Central memory CD8-positive, alpha-beta T cell (primary cell): ENCODE measurements at places on chromosomes 2 and 18.

GRCh38 chr2:46150445-46150955 is 146.7 kb upstream of the EPAS1 start:
- H3K4me1 ChIP-seq = peaks cover 5% of the 10 kb centered on the region
- peaks cover 5% of the 10 kb centered on the region for H3K36me3 ChIP-seq
- H3K4me3 ChIP-seq = no peak overlapping the region
- DNase-seq = no peak
- H3K27me3 ChIP-seq = no peaks in the 10 kb centered on the region

DNA sequence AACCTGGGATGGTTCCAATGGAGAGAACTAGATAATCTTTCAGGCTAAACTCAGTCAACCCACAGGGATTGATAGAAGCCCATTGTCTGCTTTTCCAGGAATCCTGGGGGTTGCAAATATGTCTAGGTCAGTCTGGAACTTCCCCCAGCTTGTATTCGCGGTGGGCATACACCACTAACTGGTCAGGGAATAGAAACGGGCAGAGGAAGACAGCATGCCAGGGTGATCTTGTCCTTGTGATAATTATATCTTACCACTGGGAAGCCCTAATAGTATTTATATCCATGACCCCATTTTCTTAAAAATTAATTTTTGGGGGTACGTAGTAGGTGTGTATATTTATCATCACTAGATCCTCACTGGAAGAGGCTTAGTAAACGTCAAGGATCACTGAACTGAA is 101.9 kb downstream of the SETBP1 start:
- H3K4me3 ChIP-seq = no peak overlapping the region
- no peaks in the 10 kb centered on the region for H3K36me3 ChIP-seq
- DNase-seq = no peak
- no peaks in the 10 kb centered on the region for H3K27me3 ChIP-seq

DNA sequence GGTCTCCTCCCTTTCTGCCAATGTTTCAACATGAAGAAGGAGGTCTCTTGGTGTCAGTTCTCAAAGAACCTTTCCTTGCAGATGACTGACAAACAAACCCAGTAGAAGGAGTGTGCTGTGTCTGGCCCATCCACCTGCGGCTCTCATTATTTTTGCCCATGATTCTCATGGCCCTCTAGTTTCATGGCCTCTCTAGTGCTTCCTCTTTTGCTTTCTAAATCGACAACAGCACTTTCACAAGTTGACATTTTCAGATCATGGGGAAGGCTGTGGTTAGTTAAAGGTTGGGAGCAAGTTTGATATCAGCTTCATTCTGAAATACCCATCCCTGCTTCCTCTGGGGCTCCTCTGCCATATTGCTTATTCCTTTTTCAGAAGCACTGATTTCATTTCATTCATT is 805.2 kb downstream of the SLC4A3 start:
- no peak overlapping the region for H3K4me3 ChIP-seq
- no peaks in the 10 kb centered on the region for H3K27me3 ChIP-seq
- H3K27ac ChIP-seq = no peak overlapping the region
- H3K4me1 ChIP-seq = no peaks in the 10 kb centered on the region
- H3K36me3 ChIP-seq = no peaks in the 10 kb centered on the region

GRCh38 chr2:33129263-33130053 is 182.7 kb downstream of the LTBP1 start:
- DNase-seq = no peak
- H3K27me3 ChIP-seq = peaks cover 25% of the 10 kb centered on the region
- no peaks in the 10 kb centered on the region for H3K36me3 ChIP-seq
- H3K4me3 ChIP-seq = no peak overlapping the region
- H3K27ac ChIP-seq = no peak overlapping the region

DNA sequence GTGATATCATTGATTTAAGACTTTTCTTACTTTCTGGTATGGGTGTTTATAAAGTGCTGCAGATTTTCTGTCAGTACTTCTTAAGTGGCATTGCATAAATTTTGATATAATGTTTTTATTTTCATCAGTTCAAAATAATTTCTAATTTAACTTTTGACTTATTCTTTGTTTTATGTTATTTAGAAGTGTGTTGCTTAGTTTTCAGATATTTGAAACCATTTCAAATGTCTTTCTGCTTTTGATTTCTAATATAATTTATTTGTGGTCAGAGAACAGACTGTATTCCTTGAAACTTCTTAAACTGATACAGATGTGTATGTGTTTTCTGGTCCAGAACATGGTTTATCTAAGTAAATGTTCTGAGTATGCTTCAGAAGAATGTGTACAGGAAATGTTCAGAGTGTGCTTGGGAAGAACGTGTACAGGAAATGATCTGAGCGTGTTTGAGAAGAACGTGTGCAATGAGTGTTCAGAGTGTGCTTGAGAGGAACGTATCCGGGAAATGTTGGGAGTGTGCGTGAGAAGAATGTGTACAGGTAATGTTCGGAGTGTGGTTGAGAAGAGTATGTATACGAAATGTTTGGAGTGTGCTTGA is 265.7 kb upstream of the HS6ST1 start:
- DNase-seq = no peak
- H3K36me3 ChIP-seq = peaks cover 1% of the 10 kb centered on the region
- H3K27ac ChIP-seq = no peak overlapping the region
- no peaks in the 10 kb centered on the region for H3K4me1 ChIP-seq
- peaks cover 8% of the 10 kb centered on the region for H3K27me3 ChIP-seq

- no peak for DNase-seq
- H3K4me3 ChIP-seq = no peak overlapping the region
- H3K4me1 ChIP-seq = no peaks in the 10 kb centered on the region
- peaks cover 30% of the 10 kb centered on the region for H3K27me3 ChIP-seq
Observed at GRCh38 chr2:223578846-223579245, 23.3 kb downstream of the SCG2 start.

DNA sequence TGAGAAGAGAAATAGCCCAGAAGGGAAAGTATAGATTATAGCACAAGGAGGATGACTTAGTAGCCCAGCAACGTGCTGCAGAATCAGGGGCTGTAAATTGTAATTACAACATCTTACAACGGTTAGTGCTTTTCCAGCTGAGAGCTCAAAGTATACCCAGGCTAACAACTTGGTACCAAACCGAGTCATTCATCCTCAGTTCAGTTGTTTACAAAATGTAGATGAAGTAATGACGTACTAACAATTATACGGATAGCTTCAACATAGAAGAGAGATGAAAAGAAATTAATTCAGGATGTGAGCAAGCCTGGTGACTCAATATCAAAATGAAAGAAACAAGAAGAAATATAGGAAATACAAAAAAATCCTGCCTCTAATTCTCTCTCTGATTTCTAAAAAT is 99.2 kb downstream of the DYNAP start:
- DNase-seq = no peak
- peaks cover under 1% of the 10 kb centered on the region for H3K27me3 ChIP-seq
- no peaks in the 10 kb centered on the region for H3K36me3 ChIP-seq
- no peaks in the 10 kb centered on the region for H3K4me1 ChIP-seq
- no peak overlapping the region for H3K27ac ChIP-seq
- H3K4me3 ChIP-seq = no peak overlapping the region

DNA sequence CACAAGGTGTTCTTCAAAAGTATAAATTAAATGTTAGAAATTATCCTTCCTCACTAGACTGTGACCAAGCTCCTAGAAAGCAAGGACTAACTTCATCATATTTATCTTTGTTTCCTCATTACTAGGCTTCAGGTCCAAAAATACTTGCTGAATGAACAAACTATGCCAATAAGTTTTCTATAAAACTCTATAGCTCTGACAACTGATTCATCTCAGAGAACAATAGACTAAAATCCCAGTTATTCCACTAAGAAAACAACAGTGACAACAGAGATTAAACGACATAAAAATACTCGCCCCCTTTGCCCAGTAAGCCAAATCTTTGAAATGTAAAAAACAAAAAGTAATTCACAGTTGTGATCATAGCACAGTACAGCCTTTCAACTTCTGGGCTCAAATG is 13.6 kb downstream of the TLK1 start:
- peak overlapping the region; percentile 66 for H3K27ac ChIP-seq

DNA sequence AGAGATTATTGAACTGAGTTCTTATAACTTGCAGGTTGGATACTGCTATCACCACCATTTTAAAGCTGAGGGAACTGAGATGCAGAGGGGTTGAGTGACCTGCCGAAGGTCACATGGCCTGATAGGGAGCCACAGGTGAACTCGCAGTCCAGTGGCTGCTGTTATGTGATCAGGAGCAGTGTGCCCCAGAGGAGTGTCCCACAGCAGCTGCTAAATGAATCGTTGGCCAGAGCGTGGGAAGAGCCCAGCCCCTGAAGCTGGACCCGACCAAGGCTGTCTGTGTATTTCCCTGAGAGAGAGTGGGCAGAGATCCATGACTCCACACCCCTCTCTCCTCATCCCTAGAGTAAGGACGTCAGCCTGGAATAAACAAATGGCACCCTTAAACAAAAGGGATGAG is 26.7 kb upstream of the PRLH start:
- no peak overlapping the region for H3K27ac ChIP-seq
- peaks cover 58% of the 10 kb centered on the region for H3K27me3 ChIP-seq
- H3K4me1 ChIP-seq = no peaks in the 10 kb centered on the region
- no peaks in the 10 kb centered on the region for H3K36me3 ChIP-seq

DNA sequence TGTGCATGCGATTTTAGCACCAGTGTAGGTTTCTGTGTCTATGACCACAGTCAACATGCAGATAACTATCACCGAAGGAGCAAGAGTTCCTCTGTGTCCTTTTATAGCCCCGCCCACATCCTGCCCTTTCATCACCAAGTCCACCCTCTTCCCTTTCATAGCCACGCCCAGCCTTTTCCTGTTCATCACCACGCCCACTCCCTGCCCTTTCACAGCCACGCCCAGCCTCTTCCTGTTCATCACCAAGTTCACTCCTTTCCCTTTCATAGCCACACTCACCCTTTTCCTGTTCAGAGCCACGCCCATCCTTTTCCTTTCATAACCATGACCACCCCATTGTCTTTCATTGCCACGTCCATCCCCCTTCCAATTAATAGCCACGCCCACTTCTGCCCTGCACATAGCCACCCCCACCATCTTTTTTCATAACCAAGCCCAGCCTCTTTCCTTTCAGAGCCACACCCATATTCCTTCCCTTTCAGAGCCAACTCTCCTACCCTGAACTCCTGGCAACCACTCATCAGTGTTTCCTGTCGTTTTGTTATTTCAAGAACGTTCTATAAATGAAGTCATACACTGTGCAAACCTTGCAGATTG is 273.9 kb downstream of the MYT1L start:
- H3K4me3 ChIP-seq = peak overlapping the region; percentile 2
- no peak overlapping the region for H3K27ac ChIP-seq
- H3K27me3 ChIP-seq = no peaks in the 10 kb centered on the region
- DNase-seq = peak; percentile 20

GRCh38 chr2:20933714-20934113 is 110.2 kb downstream of the APOB start:
- no peaks in the 10 kb centered on the region for H3K4me1 ChIP-seq
- H3K4me3 ChIP-seq = no peak overlapping the region
- no peaks in the 10 kb centered on the region for H3K36me3 ChIP-seq
- peaks cover 51% of the 10 kb centered on the region for H3K27me3 ChIP-seq

- no peak overlapping the region for H3K4me3 ChIP-seq
- no peaks in the 10 kb centered on the region for H3K27me3 ChIP-seq
- peaks cover 5% of the 10 kb centered on the region for H3K36me3 ChIP-seq
- no peak for DNase-seq
Observed at GRCh38 chr2:165868211-165868610, 74.2 kb upstream of the GALNT3 start.

DNA sequence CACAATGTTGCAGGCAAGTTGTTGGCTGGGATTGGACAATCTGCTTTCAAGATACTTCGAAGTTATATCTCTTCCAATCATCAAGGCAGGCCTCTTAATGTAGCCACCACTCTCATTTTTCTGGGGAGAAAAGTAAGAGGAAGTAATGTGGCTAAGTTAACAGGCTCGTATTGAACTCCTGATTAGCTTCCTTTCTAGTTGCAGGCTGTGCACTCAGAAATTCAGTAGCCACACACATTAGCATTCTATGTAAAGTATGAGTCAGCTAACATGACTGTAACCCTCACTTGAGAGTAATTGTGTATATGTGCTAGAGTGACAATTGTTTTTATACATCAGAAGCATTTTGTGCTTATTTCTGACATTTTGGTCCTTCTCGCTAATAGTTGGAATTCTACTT is 3.3 kb downstream of the TWSG1 start:
- H3K27ac ChIP-seq = no peak overlapping the region
- no peaks in the 10 kb centered on the region for H3K27me3 ChIP-seq
- peaks cover 10% of the 10 kb centered on the region for H3K36me3 ChIP-seq
- H3K4me1 ChIP-seq = peaks cover 30% of the 10 kb centered on the region

DNA sequence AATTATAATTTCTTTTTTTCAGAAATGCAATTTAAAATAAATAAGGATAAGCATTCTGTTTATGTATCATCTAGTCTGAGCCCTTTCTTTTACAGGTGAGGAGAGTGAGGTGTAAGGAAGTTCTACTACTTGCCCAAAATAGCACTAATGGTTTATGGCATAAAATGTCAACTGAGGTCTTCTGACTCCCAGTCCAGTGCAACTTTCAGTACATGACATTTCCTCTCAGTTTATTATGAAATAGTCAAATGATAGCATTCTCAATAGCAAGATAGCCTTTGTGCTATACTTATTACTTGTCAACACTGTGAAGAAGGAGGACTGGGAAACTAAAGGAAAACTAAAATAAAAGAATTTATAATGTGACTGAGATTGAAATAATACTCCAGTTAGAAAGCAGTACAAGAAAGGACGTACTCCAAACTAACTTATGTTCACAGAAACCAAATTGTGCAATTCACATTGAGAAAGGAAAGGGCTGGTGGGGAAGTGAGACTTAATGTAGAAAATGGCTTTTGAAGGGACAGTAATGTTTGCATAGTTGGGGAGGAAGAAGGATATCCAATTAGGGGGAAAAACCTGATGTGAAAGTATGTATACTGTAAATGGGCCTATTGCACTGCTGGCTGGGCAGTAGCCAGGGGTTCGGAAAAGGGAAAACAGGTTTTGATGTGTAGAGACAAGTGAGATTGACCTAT is 166.7 kb upstream of the ZEB2 start:
- no peak overlapping the region for H3K4me3 ChIP-seq
- DNase-seq = no peak
- no peak overlapping the region for H3K27ac ChIP-seq
- H3K27me3 ChIP-seq = no peaks in the 10 kb centered on the region
- no peaks in the 10 kb centered on the region for H3K4me1 ChIP-seq
- H3K36me3 ChIP-seq = no peaks in the 10 kb centered on the region

GRCh38 chr2:156215656-156216055 is 116.9 kb downstream of the NR4A2 start:
- no peak for DNase-seq
- H3K4me1 ChIP-seq = no peaks in the 10 kb centered on the region
- H3K36me3 ChIP-seq = no peaks in the 10 kb centered on the region
- H3K27me3 ChIP-seq = peaks cover 72% of the 10 kb centered on the region
- no peak overlapping the region for H3K4me3 ChIP-seq

GRCh38 chr18:22985250-22985649 is 52.1 kb downstream of the RBBP8 start:
- no peaks in the 10 kb centered on the region for H3K4me1 ChIP-seq
- H3K36me3 ChIP-seq = peaks cover 2% of the 10 kb centered on the region
- H3K27me3 ChIP-seq = no peaks in the 10 kb centered on the region
- H3K4me3 ChIP-seq = no peak overlapping the region
